ENCODE measurements at places on chromosomes 7 and 10. TPM values are rescaled to one million over a fixed set of nuclear protein-coding genes. Genes with fewer than 3 reads are reported as not detected.

SUN3 gene
- not detected for total RNA-seq

TSPAN15 gene
- total RNA-seq = 4.7 TPM

FAM180A gene
- not detected for total RNA-seq

RAB19 gene
- 7.2 TPM for total RNA-seq

MAGI2 gene
- 0.05 TPM for total RNA-seq

PNLIP gene
- total RNA-seq = not detected

VCL gene
- total RNA-seq = 33.2 TPM

SFTPD gene
- not detected for total RNA-seq

IGFBP1 gene
- not detected for total RNA-seq

CDC14C gene
- total RNA-seq = not detected

SLC13A1 gene
- not detected for total RNA-seq

DNA sequence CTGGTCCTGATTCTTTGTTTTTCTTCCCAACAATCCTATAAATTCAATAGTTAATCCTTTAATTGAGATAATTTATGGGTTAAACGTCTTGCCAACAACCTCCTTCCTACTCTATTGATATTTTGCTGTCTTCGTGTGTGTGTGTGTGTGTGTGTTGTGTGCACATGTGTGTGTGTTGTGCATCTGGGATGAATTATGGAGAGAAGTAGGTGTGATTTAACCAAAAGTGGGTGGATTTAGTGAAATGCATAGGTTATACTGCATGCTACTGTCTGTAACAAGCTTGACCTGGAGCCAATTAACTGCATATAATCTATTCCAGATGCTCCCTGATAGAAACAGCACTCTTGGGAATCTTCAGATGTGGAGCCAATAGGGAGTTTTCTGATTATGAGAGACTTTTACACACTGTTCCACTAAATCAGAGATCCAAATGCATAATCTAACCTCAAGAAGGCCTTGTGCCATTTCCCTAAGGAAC, 61.2 kb downstream of the SEMA3D start:
- no peak for DNase-seq

GRCh38 chr7:155295511-155295910, 2.2 kb upstream of the INSIG1 start:
- no peak for DNase-seq

DNA sequence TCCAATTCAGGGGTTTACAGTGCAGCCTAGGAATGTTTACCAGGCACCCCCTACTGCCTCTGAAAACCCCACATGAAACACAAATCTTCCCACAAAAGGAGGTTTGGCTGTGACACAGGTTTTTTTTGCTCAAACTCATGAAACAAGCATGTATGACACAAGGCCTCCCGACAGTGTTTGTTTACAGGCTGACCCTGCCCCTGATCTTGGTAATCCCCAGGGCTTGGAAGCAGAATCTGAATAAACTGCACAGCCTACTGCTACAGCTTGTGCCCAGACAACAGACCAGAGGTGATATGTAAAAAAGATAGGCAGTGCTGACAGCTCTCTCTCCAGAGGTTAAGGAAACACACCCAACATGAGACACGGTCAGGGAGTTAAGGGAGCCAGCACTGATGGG, 184.2 kb downstream of the KMT2E start:
- DNase-seq = no peak

- no peak for DNase-seq
These were observed 28.5 kb upstream of the ASCC1 start for GRCh38 chr10:72244573-72245038.

GRCh38 chr7:134660961-134661376, 14.3 kb downstream of the BPGM start:
- DNase-seq = no peak

DNA sequence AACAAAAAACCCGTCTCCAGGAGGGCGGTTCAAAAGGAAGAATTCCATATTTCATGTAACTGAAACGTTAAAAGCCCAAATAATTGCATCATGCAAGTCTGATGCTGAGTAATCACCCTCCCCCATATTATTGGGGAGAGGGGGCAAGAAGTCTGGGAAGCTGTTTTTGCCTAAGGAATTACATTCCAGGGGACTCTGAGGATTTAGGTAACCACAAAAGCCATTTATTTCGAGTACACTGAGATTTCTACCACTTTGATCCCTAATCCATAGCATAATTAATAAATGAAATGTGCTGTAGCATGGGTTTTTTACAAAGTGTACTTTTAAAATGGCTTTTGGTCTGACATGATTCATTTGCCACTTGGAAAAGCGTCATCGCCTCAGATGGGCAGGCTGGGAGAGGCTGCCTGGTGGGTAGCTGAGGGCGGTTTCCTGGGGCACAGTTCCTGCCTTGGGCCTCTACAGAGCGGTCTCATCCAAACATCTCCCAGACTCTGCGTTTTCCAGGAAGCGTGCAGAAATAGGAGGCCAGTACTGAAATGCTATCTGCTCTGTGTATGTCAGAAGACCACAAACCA, 106.5 kb downstream of the TCF7L2 start:
- no peak for DNase-seq

DNA sequence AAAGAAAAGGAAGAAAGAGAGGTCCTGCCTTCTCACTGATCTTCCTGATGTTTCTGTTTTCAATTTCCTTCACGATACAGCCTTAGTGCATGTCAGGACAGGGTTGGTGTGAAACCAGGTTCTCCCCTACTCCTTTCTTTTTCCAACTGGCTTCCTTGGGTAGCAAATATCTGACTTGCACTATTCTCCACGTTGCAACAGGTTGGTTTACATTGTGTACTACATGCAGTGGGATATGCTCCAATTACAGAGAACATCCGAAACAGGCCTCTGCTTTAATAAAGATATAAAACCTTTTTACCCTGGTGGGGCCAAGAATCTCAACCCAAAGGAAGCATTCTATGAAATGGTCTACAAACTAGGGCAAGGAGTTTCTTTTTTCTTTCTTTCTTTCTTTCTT, 16.9 kb upstream of the CREB5 start:
- DNase-seq = no peak

- peak; percentile 72 for DNase-seq
These were observed 250.2 kb downstream of the ELFN1 start for GRCh38 chr7:1920266-1920681.

DNA sequence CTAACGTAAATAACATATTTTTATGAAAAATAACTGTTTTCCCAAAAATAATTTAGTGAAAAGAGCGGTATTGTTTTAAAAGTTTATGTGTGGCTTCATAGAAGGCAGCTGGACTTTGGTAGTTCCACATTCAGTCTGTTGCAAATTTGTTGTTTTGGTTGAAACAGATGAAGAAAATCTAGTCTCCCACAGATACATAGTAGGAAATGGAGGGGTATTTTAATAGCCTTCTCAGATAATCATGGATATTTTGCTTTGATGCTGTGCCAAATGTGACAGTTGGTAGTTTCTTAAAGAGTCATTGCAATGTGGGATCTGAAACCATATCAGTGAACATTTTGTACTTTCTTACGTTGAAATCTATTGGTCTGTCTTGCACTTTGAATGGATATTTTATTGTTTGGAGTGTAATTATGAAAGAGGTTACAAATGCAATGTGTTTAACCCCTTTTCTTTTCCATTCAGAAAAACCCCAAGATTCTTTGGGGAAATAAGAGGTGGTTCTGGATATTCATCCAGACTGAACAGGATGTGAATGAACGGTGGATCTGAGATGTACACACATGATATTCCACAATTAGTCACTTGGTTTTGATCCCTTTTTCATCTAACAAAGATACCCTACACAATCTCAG, 10.4 kb downstream of the ZNF365 start:
- no peak for DNase-seq

DNA sequence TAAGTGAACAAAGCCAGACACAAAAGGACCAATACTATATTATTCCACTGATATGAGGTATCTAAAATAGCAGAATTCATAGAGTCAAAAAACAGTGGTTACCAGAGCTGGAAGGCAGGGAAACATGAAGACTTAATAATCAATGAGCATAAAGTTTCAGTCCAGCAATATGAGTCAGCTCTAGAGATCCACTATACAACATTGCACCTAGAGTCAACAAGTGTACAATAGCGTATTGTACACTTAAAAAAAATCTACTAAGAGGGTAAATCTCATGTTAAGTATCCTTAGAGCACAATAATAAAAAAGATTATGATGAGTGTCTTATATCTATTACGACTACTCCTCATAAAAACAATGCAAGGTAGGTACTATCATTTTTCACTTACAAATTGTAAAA, 36.1 kb downstream of the C10orf90 start:
- no peak for DNase-seq

GRCh38 chr7:46775776-46776175, 806.1 kb downstream of the TNS3 start:
- no peak for DNase-seq

- DNase-seq = no peak
These were observed 29.8 kb upstream of the WAC start for GRCh38 chr10:28503114-28503513.

DNA sequence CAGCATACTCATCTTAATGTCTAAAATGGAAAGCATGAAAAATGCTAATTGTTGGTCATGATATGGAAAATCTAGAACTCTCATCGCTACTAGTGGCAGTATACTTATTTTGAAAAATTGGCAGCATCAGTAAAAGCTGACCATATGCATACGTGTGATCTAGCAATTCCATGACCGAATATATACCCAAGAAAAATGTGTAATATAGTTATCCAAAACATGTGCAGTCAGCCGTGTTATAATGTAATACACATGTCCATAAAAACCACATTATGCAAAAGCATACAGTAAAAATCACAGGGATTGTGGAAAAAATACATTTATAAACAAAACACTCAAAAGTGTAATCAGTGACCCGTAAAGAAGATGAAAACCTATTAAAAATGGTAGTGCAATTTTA, 439.0 kb downstream of the SH2D4B start:
- DNase-seq = no peak

- DNase-seq = no peak
These were observed 100.7 kb upstream of the TMEM106B start for GRCh38 chr7:12110425-12110824.

GRCh38 chr10:120328647-120329046, 128.4 kb upstream of the PLPP4 start:
- no peak for DNase-seq

DNA sequence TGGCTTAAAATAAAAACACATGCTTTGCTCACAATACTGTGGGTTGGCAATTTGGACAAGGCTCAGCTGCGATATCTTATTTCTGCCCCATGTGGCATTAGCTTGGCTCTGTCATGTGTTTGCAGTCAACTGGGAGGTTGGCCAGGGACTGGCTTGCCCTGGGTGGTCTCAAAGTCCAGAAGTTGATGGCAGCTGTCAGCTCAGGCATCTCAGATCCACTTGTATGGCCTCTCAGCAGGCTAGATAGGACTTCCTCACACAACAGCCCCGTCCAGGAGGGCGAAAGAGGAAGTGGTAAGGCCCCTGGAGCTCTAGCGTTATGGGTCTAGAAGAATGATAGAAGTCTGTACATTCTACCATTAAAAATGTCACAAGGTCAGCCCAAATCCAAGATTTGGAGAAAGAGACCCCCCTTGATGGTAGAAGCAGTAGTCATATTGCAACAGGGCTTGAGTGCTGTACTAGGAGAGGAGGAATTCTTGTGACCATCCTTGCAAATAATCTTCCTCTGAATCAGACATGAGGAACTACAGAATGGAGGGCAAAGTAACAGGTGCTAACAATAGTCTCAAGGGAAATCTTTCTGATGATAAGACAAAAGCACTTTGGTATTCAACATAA, 166.2 kb downstream of the FAM107B start:
- no peak for DNase-seq

GRCh38 chr7:139875821-139876241, 46.8 kb downstream of the TBXAS1 start:
- no peak for DNase-seq

DNA sequence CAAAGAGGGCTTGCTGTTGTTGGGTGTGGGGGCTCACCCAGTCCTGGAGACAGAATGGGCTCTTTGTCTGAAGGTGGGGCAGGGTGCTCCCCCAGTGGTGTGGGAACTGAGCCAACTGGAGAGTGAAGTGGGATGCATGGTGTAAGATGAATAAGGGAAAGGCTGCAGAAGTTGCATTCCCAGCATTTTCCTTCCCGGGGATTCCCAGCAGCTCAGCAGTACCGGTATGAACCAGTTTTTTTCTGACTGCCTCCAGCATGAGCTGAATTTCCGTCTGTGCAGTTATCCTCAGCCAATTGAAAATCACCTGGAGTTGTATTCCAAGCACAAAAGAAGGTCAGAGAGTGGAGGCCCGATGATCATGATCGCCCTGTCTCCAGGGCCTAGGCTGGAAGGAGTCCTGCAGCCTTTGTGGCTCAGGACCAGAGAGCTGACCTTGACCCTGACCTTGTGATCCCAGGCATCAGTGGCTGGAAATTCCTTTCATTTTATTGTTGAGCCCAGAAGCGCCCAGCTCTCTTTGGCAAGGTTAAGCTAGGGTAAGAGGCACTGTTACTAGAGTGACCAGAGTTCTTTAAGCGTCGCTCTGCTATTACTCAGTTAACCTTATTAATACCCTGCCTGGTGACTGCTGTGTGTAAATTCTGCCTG, 33.4 kb downstream of the OGDH start:
- peak; percentile 19 for DNase-seq

DNA sequence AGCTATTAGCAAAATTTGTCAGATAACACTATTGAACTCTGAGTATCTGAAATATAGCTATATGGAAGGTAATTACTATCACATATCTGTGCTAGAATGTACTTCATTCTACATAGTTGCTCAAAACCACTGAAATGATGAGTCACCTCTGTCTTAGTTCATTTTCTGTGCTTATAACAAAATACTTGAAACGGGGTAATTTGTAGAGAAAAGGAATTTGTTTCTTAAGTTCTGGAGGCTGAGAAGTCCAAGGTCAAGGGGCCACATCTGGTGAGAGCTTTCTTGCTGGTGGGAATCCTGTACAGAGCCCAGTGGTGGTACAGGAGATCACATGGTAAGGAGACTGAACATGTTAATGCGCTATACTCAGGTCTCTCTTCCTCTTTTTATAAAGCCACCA, 41.9 kb upstream of the TNKS2 start:
- DNase-seq = no peak

DNA sequence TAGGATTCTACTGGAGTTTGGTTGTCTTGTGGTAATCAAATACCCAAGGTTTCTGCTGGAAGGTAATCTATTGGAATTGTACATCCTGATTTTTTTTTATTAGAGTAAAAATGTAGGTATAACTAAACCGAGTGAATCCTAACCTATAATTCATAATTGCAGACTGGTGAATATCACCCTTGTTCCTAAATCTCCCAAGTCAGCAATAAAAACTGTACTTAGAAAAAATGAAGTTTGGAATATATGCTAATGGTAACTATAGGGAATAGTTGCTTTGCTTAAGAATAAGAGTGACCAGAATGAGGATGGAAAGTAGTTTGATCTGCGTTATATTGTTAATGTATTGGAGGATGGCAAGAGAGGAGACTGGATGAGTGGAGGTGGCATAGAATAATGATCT, 10.7 kb upstream of the FZD8 start:
- no peak for DNase-seq

DNA sequence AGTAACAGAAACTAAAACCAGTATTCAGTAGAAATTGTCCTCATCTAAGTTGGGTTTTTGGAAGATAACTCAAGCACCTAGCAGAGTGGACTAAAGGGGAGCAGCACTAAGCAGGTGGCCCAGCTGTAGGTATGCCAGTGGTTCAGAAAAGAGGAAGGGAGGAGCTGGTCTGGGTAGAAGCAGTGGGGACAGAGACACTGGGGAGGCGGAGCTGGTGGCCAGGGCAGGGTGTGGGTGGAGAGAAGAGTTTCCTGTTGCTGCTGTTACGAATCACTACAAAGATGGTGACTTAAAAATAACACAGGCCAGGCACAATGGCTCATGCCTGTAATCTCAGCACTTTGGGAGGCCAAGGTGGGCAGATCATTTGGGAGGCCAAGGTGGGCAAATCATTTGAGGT, 136.2 kb downstream of the WDR11 start:
- DNase-seq = no peak

GRCh38 chr7:16271990-16272665, 149.2 kb downstream of the CRPPA start:
- no peak for DNase-seq

GRCh38 chr10:19728376-19728775, 87.9 kb upstream of the PLXDC2 start:
- DNase-seq = no peak
